ENCODE measurements at places on chromosomes 2 and 18. TPM values are rescaled to one million over a fixed set of nuclear protein-coding genes. Genes with fewer than 3 reads are reported as not detected.
A peak's percentile ranks its signal among the peaks of the same experiment; 100 is the strongest.

The CYBRD1 gene
- 1.2 TPM for total RNA-seq

DNA sequence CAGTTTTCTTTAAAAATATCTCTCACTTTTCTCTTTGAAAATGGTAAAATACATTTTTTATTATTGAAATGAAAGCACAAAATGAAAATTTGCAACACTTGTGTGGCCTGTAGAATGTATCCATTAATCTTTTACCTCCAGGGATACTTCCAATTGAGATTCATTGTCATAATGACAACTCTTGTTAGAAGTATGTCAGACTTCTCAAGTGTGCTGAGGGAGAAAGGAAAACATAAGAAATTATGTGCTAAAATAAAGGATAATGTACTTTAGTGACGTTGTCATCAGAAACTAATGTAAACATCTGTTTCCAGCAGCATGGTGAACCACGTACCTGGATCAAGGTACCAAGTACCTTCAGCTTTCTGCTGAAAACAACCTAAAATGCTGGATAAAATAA lies 195.8 kb upstream of the STON1 start:
- no peak for DNase-seq

DNA sequence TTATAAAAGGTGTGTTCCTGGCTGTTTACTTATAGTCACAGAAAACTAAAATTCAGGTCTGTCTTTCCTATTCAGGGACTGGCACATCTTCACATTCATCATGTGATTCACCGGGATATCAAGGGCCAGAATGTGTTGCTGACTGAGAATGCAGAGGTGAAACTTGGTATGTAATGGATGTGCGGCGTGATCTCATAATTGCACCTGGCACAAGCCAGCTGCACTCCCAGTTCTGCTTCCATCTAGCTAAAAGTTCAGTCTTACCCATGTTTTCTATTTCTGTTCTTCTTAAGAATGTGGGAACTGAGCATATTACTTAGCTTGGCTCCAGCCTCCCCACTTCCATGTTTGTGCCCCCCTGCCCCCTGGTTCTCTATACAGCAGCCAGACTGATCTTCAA lies 131.9 kb downstream of the MAP4K4 start:
- DNase-seq = no peak

GRCh38 chr2:119252186-119253113 lies 28.8 kb downstream of the STEAP3 start:
- no peak for DNase-seq

DNA sequence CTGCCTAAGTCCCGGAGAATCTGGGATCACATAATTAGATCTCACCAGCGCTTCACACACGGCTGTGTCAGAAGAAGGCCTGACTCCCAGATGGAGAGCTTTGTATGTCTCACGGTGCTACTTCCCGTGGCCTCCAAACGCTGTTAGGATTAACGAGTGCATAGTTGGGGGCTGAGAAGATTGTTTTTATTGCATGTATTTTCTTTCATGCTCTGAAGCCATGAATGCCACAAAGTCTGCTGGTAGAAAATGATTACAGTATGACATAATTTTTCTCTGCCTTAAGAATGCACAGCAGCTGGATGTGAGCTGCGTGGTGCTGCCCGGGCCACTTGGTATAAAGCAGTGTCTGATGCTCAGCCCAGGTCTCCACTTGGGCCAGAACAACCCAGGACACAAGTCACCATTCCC lies 166.5 kb downstream of the SEPTIN10 start:
- DNase-seq = no peak

DNA sequence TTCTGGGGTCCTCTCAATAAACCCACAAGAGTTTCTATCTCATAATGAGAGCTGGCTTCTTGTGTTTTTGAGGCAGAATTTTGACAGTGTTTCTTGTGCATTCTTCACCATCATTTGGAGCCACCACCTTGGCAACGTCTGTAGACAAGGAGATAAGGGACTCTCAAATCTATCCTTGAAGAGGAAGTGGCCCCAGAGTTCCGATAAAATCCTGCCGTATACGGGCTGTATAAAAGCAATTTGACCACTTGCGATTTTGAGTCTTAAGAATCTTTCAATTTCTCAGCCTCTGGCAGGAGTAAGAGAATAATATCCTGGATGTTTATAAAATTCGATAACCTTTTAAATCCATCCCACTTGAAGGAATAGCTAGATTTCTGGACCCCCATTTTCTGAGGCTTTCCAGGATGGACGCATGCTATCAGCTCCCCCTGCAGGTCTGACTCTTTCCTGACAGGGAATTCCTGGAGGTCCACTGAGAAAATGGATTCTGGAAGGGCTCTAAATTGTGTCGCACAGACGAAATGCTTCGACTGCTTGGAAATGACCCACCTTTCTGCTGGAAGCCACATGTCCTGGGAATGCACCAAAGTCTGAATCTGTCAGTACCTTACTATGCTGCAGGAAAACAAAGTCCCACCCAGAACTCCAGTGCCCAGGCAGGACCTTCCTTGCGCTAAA lies 54.1 kb downstream of the E2F6 start:
- DNase-seq = peak; percentile 8

The GALNT3 gene
- total RNA-seq = 2.8 TPM

The UNC80 gene
- total RNA-seq = not detected

The SYT4 gene
- not detected for total RNA-seq

GRCh38 chr2:234879671-234880455 lies 72.0 kb upstream of the SH3BP4 start:
- DNase-seq = no peak

The PPP4R3B gene
- 80.6 TPM for total RNA-seq

DNA sequence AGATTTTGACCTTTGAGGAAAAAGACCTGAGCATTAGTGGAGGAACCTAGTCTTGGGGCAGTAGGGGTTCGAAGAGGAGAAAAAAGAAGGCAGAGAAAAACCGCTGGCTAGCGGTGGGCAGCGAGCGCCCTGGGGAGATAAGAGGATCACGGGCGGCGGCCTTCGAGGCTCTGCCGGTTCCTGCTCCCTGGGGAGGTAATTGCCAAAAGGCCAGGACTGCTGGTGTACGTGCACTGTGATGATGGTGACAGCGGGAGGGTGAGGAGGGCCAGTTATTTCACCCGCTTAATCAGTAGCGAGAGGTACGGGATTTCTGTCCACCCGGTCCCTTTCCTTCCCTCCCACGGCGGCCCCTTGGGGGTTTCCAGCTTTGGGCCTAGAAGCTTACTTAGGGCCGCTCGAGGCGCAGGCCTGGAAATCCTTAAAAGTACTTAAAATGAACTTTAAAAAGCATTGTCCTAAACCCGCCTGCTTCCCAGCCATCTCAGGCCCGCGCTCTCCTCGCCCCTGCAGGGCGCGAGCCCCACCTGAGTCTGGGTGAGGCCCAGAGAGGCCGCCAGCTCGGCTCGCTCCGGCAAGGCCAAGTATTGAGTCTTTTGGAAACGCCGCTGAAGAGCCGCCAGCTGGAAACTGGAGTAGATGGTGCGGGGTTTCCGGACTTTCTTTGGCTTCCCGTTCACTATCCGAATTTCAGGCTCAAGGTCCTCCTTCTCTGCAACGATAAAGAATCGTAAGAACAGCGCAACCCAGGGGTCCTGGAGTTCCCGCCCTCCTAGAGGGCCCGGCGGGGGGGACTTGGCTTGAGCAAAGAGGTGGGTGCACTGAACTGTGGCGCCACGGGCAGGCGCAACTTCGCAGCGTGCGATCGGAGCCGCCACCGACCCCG lies 1.5 kb downstream of the DLX2 start:
- peak; percentile 28 for DNase-seq

GRCh38 chr18:30971338-30971956 lies 71.1 kb downstream of the DSC3 start:
- no peak for DNase-seq
